ENCODE measurements at places on chromosomes 3 and 15. TPM values are rescaled to one million over a fixed set of nuclear protein-coding genes. Genes with fewer than 3 reads are reported as not detected.

DNA sequence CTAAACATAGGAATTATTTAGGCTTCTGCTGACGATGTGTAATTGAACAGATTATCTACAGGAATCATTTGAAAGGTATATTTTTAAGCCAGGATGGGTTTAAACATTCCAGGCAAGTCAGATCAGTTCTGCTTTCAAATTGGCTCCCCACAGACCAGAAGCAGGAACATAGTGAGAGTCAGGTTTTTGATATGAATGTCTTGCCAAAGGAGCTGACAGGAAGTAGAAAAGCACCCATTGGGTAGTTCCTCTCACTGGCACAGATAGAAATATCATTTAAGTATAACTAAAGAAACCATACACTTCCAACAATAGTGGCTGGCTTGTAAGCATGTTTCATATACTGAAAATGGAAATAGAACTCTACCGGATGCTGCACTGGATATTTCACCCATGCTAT lies 95.2 kb downstream of the CLDN1 start:
- H3K36me3 ChIP-seq, result no peaks in the 10 kb centered on the region
- DNase-seq, result no peak
- H3K27ac ChIP-seq, result no peak overlapping the region

DNA sequence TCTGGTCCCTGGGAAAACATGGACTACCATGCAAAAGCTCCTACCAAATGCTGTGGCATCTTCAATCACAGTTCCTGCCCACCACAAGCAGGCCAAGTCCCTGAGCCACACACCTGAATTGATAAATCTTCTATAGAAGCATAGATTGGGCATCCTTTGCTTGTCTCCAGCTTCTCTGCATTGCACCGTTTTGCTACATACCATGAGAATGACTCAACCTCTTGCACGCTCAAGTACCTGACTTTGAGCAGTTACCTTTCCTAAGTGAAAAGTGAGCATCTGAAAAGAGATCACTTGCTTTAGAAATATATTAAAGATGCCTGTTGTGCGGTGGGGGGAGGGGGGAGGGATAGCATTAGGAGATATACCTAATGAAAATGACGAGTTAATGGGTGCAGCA lies 31.3 kb downstream of the GATM start:
- H3K27ac ChIP-seq, result no peak overlapping the region
- no peaks in the 10 kb centered on the region for H3K36me3 ChIP-seq
- H3K27me3 ChIP-seq, result no peaks in the 10 kb centered on the region
- no peak for DNase-seq

- no peak overlapping the region for H3K4me3 ChIP-seq
- no peak overlapping the region for H3K27ac ChIP-seq
- no peaks in the 10 kb centered on the region for H3K36me3 ChIP-seq
- H3K27me3 ChIP-seq, result no peaks in the 10 kb centered on the region
Measured at GRCh38 chr3:149832086-149832485, 19.1 kb downstream of the RNF13 start.

DNA sequence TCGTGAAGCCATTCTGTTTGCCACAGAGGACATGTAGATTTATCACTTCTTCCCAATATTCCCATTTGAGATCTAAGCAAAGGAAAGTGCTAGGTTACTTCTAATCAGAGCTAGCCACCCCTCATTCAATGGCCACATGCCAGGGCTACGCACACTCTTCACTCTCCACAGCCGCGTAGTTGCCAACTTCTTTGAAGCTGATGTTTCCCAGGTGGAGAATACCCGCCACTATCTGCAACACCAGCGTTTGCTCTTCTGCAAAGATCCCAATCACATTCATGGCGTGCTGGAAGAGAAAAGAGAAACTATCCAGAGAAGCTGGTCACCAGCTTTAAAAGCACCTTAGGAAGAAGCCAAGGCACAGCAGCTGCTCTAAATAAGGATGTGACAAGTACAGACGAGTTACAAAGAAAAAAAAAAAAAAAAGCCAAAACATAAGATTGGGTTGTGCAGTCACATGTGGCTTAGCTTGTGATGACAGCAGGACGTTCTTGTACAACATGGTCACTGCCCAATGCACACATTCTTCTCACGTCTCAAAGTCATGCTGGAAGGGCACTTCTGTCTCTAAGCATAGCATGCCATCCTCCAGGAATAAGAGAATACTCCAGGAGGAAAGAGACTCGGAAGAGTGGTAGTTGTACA lies 16.4 kb downstream of the LDHAL6B start:
- no peaks in the 10 kb centered on the region for H3K36me3 ChIP-seq
- no peak overlapping the region for H3K4me3 ChIP-seq
- H3K4me1 ChIP-seq, result no peaks in the 10 kb centered on the region
- H3K27me3 ChIP-seq, result no peaks in the 10 kb centered on the region
- no peak for DNase-seq

- H3K36me3 ChIP-seq, result no peaks in the 10 kb centered on the region
- H3K27me3 ChIP-seq, result no peaks in the 10 kb centered on the region
- H3K4me1 ChIP-seq, result no peaks in the 10 kb centered on the region
- H3K27ac ChIP-seq, result no peak overlapping the region
- H3K4me3 ChIP-seq, result no peak overlapping the region
- no peak for DNase-seq
Measured at GRCh38 chr3:82005266-82005665, 243.8 kb upstream of the GBE1 start.

- H3K4me3 ChIP-seq, result no peak overlapping the region
- no peaks in the 10 kb centered on the region for H3K4me1 ChIP-seq
- DNase-seq, result no peak
- no peaks in the 10 kb centered on the region for H3K36me3 ChIP-seq
Measured at GRCh38 chr3:196168808-196169391, 42.3 kb downstream of the ZDHHC19 start.

- H3K4me3 ChIP-seq, result no peak overlapping the region
- H3K27ac ChIP-seq, result no peak overlapping the region
- no peak for DNase-seq
- no peaks in the 10 kb centered on the region for H3K36me3 ChIP-seq
Measured at GRCh38 chr3:167575000-167575600, 78.6 kb downstream of the WDR49 start.

GRCh38 chr3:4174791-4175190 lies 128.4 kb upstream of the SETMAR start:
- no peaks in the 10 kb centered on the region for H3K4me1 ChIP-seq
- no peak for DNase-seq
- no peaks in the 10 kb centered on the region for H3K27me3 ChIP-seq
- no peak overlapping the region for H3K4me3 ChIP-seq
- H3K27ac ChIP-seq, result no peak overlapping the region

- no peak for DNase-seq
- H3K36me3 ChIP-seq, result no peaks in the 10 kb centered on the region
- no peaks in the 10 kb centered on the region for H3K27me3 ChIP-seq
- no peaks in the 10 kb centered on the region for H3K4me1 ChIP-seq
- H3K4me3 ChIP-seq, result no peak overlapping the region
- no peak overlapping the region for H3K27ac ChIP-seq
Measured at GRCh38 chr3:152703245-152703890, 131.6 kb upstream of the P2RY1 start.

DNA sequence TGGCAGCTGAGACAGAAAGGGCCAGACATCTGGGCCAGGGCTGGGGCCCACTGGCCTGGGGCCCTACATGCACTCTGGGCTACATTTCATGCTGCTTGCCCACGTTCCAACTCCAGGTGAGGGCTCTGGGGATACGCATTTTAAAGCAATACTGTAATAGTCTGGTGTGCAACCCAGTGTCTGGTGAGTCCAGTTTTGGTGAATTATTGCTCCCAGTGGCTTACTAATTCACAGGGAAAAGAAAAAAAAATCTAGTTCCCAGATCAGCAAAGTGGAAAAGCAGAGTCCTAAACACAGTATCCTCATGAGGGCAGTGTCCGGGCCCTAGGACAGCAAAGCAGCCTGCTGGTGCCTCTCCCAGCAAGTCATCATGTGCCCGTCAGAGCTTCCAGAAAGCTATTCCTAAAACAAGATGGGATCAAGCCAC lies 82.4 kb downstream of the CCNL1 start:
- no peak overlapping the region for H3K4me3 ChIP-seq
- no peak for DNase-seq
- H3K27ac ChIP-seq, result no peak overlapping the region
- H3K27me3 ChIP-seq, result no peaks in the 10 kb centered on the region

DNA sequence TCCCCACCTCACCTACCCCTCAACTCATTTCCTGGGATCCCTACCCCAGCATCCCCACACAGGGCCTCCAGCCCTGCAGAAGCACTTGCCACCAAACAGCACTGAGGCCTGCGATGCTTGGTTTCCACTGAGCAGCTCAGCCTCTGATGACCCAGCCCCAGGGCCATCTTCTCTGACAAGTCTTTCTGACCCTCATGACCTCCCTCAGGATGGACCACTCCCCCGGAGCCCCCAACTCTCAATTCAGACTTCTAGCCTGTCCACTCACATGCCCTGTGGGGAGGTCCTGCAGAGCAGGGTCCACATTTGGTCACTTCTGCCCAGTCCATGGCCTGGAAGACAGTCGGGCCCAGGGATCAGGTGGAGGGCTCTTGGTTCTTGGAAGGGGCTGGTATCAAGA lies 63.4 kb upstream of the SPATA12 start:
- H3K4me1 ChIP-seq, result no peaks in the 10 kb centered on the region
- no peaks in the 10 kb centered on the region for H3K36me3 ChIP-seq
- no peaks in the 10 kb centered on the region for H3K27me3 ChIP-seq
- no peak overlapping the region for H3K4me3 ChIP-seq
- no peak overlapping the region for H3K27ac ChIP-seq

GRCh38 chr3:72554689-72555088 lies 293.6 kb downstream of the SHQ1 start:
- no peaks in the 10 kb centered on the region for H3K27me3 ChIP-seq
- peaks cover 1% of the 10 kb centered on the region for H3K4me1 ChIP-seq
- H3K27ac ChIP-seq, result no peak overlapping the region
- no peak overlapping the region for H3K4me3 ChIP-seq
- no peaks in the 10 kb centered on the region for H3K36me3 ChIP-seq
- no peak for DNase-seq

GRCh38 chr3:18618723-18619122 lies 193.6 kb upstream of the SATB1 start:
- no peaks in the 10 kb centered on the region for H3K4me1 ChIP-seq
- H3K4me3 ChIP-seq, result no peak overlapping the region
- no peak overlapping the region for H3K27ac ChIP-seq
- H3K36me3 ChIP-seq, result no peaks in the 10 kb centered on the region
- H3K27me3 ChIP-seq, result no peaks in the 10 kb centered on the region

DNA sequence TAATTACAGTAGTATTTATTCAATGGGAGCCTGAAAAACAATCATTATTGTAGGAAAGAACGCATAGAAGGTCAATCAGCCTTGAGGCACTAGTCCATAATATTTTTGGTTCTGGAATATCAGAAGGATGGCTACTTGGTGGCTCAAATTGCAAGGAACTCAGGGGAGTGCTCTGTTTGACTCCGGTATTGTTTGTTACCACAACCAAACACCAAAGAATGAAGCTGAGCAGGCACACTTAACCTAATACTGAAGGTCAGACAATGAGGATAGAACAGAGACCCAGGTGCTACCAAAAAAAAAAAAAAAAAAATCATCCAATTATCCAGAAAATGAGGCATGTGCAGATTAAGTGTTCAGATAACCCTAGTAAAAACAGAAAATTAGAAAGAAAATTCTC lies 11.1 kb upstream of the SATB1 start:
- no peak for DNase-seq
- peaks cover 28% of the 10 kb centered on the region for H3K4me1 ChIP-seq
- H3K27ac ChIP-seq, result peak overlapping the region; percentile 97
- H3K4me3 ChIP-seq, result peak overlapping the region; percentile 55

GRCh38 chr3:87287011-87287410 lies 10.6 kb upstream of the POU1F1 start:
- no peak overlapping the region for H3K27ac ChIP-seq
- no peaks in the 10 kb centered on the region for H3K27me3 ChIP-seq
- no peak overlapping the region for H3K4me3 ChIP-seq
- no peaks in the 10 kb centered on the region for H3K36me3 ChIP-seq
- H3K4me1 ChIP-seq, result no peaks in the 10 kb centered on the region

DNA sequence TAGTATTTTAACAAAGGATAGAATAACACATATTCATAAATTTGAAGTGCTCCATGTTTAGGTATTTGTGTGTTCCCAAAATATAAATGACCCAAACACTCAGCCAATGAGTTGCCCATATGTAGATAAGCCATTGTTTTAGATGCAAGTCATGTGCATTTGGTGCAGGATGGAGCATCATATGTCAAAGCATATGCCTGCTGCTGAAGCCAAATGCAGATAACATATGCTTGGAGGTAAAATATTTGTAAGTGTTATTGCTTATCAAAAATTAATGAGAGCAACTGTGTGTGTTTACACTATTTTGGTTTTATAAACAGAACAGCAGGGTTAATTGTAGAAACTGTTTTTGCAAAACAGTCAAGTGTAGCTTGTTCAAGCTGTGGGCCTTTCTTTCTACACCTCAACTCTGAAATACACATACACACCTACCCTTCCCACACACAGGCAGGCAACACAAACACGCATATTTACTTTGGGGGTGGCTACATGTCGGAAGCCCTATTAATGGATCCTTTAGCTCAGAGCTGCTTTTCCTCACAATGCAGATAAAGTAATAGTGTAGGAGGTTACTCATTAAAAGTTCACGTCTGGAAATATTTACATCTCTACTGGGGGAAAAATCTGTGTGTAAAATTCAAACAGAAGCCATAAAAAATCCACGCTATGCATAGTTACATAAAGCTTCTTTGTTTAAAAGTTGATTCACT lies 521.4 kb downstream of the ZNF385D start:
- no peak overlapping the region for H3K4me3 ChIP-seq
- no peaks in the 10 kb centered on the region for H3K27me3 ChIP-seq
- H3K27ac ChIP-seq, result no peak overlapping the region
- no peaks in the 10 kb centered on the region for H3K36me3 ChIP-seq
- H3K4me1 ChIP-seq, result no peaks in the 10 kb centered on the region
- DNase-seq, result no peak

WDR72 gene
- total RNA-seq, result not detected

FES gene
- 9.1 TPM for total RNA-seq

CMTM7 gene
- 38.6 TPM for total RNA-seq

PLIN1 gene
- total RNA-seq, result 0.24 TPM

CHL1 gene
- not detected for total RNA-seq

CLRN1 gene
- not detected for total RNA-seq

DUOX2 gene
- total RNA-seq, result not detected

RBP2 gene
- not detected for total RNA-seq

DMXL2 gene
- 58.3 TPM for total RNA-seq

PLSCR5 gene
- total RNA-seq, result not detected

PSTPIP1 gene
- 101 TPM for total RNA-seq

PLS1 gene
- 3.2 TPM for total RNA-seq

P3H2 gene
- total RNA-seq, result 0.48 TPM

AP3B2 gene
- total RNA-seq, result 0.81 TPM

DAZL gene
- not detected for total RNA-seq

STRIT1 gene
- total RNA-seq, result not detected

CORO2B gene
- total RNA-seq, result not detected

Measured in naive thymus-derived CD4-positive, alpha-beta T cell (primary cell).